Stimulated activated CD4-positive, alpha-beta T cell treated with anti-CD3 and anti-CD28 coated beads, TNF-alpha, amount 100 ng/mL, for 48 hours (primary cell): ENCODE measurements at places on chromosomes 11 and 22.

DNA sequence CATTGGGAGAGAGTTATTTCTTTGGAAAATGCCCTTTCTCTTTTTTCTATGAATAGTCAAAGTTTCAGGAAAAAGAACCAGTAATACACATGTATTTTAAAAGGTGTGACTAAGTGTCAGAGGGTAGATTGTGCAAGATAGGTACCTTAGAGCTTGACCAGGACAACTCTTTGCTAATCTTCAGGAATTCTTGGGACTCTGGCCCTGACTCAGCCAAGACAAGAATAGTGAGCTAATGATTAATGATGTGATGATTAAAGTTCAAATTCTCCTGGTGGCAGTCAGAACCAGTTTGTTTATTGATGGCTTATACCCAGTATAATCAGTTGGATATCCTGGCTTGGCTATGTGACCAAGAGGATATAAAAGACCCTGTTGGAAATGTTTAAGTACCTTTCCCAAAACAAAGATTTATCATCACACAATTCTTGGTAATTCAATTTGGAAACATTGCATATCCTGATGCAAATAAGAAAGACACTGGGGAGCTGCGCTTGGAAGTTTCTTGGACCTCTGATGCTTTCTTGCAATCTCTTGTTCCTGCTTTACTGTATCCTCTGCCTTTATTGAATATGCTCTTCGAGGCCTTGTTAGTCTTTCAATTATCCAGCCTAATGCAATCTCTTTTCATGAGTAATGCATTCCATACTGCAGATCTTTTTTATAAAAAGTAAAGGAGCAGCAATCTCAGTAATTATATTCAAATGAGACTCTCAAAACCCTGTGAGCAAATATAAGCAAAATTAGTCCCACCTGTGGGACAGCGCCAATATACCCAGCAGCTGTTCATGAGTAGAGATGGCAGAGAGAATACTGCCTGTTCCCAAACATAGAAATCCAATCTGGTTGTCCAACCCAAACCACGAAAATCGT, 48.0 kb upstream of the CEP126 start:
- no peak for DNase-seq

DNA sequence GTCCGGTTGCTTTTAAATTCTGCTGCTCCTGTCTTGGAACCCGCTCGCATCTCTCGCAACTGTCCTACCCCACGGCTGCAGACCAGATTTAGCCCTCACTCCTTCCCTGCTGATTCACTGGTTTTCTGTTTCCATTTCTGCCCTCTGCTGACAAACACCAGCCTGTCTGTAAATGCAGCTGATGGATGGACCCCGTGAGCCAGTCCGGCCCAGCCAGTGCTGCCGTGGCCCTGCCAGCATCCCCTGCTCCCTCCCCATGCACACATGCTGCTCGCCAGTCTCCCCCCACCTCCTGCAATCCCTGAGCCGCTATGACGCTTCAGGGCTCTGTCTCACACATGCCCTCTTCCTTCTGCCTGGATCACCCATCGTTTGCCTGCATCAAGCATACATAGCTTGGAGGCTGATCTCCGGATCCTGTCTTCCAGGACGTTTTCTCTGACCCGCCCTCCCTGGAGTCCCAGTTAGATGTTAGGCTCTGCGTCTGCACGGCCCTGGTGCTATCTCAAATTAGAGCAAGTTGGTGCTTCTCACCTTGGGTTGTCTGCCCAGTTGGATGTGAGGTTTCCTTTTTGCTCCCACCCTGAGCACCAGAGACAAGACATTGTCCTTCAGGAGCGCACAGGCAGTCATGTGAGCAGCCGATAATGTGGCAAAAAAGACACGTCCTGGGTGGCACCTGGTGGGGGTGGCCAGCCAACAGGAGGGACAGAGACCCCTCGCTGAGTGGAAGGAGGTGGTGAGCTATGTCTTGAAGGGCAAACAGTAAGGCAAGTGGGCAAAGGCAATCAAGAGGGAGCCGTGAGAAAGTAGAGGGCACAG, 4.3 kb upstream of the ACR start:
- no peak for DNase-seq

DNA sequence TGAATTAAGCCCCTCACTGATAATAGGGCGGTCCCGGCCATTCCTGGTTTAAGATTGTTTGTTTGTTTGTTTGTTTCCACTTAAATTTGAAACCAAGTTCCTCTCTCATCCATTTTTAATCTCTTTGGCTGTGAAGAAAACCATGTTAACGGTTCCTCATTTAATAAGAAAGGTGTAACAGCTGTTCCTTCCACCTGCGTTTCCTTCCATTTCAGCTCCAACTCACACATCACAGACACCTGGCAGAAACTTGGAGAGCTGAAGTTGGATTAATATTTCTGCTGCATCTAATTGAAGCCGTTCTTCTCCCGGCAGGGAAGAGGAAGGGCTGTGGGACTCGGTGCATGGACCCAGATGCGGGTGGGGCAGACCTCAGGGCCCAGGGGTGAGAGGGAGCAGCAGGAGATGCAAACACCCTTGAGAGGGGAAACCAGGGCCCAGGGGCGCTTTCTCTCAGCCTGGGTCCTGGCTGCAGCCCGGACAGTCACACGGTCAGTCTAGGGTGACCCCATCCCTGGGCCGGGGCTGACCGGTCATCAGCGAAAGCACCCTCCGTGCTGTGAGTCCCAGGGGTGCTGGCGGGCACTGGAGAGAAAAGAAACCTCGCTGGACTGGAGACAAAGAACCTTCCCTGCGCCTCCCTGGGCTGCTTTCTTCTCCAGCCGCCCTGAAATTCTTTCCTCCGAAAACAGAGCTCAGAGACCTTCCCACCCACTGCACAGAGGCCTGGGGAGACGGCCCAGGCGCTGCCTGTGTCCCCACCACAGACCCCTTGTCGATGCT, 242.0 kb downstream of the BRD1 start:
- no peak for DNase-seq

DNA sequence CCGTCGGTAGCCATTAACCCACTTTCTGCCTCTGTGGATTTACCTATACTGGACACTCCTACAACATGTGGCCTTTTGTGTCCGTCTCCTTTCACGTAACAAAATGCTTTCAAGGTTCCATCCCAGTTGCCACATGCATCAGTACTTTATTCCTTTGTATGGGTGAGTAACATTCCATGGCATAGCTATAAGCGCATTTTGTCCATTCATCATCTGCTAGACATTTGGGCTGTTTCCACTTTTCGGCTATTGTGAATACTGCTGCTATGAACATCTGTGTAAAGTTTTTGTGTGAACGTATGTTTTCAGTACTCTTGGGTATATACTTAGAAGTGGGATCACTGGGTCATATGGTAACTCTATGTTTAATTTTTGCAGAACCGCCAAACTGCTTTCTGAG, 257.2 kb downstream of the ST3GAL4 start:
- DNase-seq, result no peak

DNA sequence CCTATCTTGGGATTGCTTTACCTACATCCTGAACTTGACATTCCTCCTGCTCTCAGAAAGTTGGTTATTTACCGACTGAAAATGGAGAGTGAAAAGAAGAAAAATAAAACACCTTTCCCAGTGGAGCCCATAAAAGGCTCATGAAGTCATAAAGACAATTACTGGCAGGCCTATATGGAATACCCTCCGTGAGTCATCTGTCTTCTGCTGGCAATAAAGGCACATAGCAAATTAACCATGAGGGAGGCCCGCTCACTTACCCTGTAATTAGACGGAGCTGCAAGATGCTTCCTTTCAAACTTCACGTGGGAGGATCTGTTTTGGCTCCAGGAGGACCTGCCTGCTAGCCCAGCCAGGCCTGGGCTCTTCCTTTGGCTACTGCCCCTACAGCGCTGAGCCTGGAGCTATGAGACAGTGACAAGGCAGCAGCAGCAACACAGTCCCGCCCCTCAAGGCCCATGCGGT, 540.4 kb downstream of the BUD13 start:
- DNase-seq, result no peak

DNA sequence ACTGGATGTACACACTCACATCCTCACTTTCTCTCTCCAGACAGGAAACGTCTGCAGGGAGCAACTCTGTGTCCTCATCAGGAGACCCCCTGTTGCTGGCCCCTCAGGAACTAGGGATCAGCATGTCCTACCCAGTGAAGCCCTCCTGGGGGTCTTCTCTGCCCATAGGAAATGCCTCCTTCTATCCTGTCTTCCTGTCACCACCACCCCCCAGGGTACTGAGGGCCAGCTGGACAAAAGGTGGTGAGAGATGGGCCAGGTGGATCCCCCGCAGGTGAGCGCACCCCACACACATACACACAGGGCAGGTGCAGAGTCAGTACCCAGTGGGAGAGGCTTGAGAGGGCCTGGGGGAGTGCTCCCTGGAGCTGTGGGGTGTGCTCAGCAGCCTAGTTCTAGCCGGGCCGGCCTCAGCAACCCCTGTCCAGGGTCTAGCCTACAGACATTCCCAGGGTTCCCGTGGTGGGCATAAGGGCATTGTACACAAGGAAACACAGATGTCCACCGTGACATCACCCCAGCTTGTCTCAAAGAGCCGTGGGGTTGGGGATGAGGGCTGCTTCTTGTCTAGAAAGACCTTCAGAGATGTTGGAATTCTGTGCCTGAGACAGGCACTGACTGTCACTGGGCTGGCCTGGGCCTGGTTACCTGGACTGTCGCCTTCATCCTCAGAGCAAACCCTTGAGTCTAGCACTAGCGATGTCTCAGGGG, 9.2 kb downstream of the GP1BB start:
- DNase-seq, result no peak

- DNase-seq, result no peak
Observed at GRCh38 chr22:47195156-47195483, 432.7 kb downstream of the TBC1D22A start.

- DNase-seq, result no peak
Observed at GRCh38 chr22:43050995-43051394, 36.0 kb upstream of the PACSIN2 start.

DNA sequence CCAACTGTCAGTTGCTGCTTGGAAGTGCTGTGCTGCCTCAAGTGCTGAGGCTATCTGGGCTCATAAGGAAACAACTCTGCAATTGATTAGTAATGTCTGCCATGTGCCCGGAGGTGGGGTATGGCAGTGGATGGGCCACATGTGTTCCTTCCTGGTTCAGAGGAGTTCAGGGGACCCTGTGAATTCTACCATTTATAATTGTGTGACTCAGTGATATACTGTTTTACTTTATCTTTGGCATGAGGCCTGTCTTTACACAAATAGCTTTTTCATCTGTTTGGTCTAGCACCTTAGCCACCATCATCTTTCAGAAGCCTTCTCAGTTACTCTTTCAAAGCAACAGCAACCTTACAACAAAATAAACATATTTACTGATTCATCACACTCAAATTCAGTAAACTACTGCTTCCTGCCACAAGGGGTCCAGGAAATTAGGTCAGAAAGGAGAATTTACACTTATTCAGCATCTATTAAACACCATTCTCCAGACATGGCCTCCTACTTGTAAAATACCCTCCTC, 20.9 kb downstream of the DKK3 start:
- no peak for DNase-seq

DNA sequence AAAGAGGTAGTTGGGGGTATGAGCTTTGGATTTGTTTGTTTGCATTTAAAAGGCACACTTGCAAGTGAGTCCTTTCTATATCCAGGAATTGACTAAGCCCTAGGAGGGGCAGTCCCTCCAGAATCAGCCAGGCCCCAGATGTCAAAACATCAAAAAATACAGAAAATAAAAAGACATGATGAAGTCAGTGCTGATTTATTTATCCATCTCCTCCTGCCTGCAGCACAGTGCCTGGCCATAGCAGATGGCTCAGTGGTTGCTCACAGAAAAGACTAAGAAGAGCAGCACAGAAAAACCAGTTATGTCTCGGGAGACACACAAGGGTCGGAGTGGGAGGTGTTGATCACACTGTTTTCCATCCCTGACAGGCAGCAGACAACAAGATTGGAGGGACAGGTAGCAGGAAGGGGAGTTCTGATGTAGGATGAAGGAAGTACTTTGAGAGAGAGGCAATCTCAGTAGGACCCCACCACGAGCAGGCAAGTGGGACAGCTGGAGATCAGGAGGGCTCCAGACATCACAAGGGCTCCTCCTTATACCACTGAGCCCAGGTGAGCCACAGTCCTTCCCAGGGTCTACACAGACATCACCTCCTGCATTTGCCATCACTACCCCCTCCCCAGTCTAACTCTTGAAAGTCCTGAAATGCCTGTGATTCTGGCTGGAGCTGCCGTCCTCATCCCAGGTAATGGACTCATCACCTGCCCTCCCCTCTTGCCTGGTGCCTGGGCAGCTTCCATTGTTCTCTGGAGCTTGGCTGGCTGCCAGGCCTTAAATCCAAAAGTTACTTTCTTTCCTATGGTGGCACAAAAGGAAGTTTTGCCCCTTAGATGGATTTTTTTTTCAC, 32.3 kb downstream of the TMPRSS5 start:
- no peak for DNase-seq

DNA sequence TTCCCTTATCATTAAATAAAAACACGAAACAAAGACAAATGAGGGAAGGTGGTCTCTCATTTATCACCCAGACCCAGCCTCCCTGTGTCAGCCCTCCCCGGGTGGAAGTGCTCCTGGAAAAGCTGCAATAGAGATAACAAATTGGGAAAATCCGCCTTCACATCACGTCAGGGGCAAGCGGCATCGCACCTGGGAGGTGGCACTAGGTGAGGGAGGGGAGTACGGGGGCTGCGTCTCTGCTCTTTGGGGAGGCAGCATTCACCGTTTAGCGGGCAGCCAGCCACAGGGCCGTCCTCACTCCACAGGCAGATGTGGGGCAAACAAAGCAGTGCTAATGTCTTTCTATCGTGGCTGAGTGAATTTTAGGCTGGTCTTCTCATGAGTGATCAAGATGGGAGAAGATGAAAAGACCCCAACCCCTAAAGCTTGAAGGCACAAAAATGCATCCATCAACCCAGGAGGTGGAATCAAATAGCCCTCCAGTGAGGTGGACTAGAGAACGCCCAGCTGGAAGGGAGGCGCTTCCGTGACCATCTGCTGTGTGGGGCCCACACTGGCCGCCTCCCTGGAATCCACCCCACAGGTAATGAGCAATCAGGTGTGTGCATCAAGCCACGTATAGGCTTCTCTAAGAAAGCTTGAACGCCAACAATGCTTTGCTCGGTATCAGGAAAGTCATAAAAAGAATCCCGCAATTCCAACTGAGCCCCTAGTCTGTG, 629.5 kb downstream of the BRD1 start:
- DNase-seq, result no peak

DNA sequence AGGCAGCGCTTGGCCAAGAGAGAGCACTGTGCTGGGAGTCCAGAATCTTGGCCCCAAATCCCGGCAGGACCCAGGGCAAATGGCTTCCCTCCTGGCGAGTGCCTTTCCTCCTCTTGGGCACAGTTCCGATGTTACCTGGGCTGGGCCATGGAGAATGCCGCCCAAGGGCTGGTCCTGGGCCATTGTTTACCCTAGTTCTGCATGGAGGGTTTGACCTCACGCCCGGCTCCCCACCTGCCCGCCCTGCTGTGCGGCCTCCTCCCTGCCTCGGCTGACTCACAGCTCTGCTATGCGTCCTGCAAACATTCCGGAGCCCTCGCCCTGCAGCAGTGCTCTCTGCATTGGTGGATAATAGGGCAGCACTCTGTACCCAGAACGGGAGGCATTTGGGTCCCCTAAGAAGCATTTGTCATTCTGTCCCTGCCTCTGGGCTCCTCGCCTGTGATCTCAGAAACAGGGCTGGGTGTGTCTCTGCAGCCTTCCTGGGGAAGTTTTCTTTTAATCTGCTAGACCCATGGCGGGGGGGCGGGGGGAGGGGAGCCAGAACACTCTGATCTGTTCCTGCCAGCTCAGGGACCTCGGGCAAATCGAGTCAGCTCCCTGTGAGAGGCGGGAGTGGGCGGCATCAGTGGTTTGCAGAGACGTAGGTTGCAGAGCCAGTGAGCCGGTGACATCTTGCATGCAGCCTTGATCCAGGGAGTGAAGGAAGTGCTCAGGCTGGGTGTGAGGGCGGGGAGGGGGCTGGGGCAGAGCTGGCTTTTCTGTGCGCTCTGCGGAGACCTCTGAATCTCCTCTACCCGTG, 32.9 kb upstream of the SMIM38 start:
- DNase-seq, result peak; percentile 66
